ENCODE measurements at places on chromosomes 2 and 18.

GRCh38 chr2:144146076-144146475 is 373.8 kb downstream of the ZEB2 start:
- DNase-seq = no peak

- DNase-seq = no peak
Observed at GRCh38 chr2:99469394-99469793, 20.4 kb downstream of the REV1 start.

- DNase-seq = no peak
Observed at GRCh38 chr2:130381619-130382018, 25.8 kb downstream of the PTPN18 start.

- DNase-seq = no peak
Observed at GRCh38 chr2:171889808-171890207, 4.2 kb downstream of the SLC25A12 start.

GRCh38 chr2:140717481-140717880 is 1413.3 kb downstream of the LRP1B start:
- DNase-seq = no peak

- no peak for DNase-seq
Observed at GRCh38 chr2:184927040-184927439, 328.7 kb downstream of the ZNF804A start.
